RWPE2 (cell line): ENCODE measurements at places on chromosomes 7 and 10.

- no peak overlapping the region for H3K27ac ChIP-seq
- H3K4me1 ChIP-seq, result no peaks in the 10 kb centered on the region
- no peak overlapping the region for H3K4me3 ChIP-seq
- no peak for DNase-seq
- peaks cover 3% of the 10 kb centered on the region for H3K27me3 ChIP-seq
Observed at GRCh38 chr7:142697270-142697669, 52.0 kb upstream of the PRSS1 start.

DNA sequence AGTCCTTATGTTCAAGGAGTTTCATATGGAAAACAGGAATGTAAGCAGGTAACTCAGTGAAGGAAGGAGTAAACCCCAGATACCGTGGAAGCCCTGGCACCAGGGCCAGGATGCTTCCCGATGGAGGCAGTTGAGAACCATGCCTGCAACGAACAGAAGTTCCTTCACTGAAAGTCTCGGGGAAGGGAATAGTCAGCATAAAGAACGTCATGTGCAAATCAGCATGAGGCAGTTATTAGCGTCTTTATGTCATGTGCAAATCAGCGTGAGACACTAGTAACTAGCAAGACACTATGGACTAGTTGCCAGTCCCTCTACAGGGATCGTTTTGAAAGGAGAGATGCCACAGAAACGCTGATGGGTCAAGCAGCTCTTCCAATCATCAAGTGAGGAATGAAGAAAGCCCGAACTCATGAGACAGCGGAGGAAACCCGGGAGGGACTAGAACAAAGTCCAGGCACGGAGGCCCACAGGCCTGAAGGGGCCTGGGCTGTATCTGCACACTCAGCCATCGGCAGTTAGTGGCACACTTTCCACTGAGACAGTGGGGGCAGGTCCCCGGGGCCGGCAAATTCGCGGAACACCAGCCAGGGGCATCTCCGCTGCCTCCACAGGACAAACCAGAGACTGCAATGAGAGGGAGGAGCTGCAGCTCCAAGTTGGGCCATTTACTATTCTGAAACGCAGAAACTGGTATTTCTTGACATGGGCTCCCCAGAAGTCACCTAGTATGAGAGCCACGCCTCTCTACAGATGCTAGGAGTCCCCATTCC is 109.6 kb downstream of the SFMBT2 start:
- H3K4me3 ChIP-seq, result no peak overlapping the region
- H3K4me1 ChIP-seq, result peaks cover 20% of the 10 kb centered on the region
- no peaks in the 10 kb centered on the region for H3K36me3 ChIP-seq
- no peak for DNase-seq

GRCh38 chr7:157871681-157872080 is 534.9 kb downstream of the DNAJB6 start:
- DNase-seq, result no peak
- H3K27ac ChIP-seq, result no peak overlapping the region
- H3K27me3 ChIP-seq, result no peaks in the 10 kb centered on the region
- no peak overlapping the region for H3K4me3 ChIP-seq
- H3K36me3 ChIP-seq, result no peaks in the 10 kb centered on the region

GRCh38 chr7:125506331-125506730 is 576.7 kb upstream of the POT1 start:
- no peaks in the 10 kb centered on the region for H3K4me1 ChIP-seq
- no peak overlapping the region for H3K4me3 ChIP-seq
- H3K36me3 ChIP-seq, result no peaks in the 10 kb centered on the region
- H3K27ac ChIP-seq, result no peak overlapping the region

DNA sequence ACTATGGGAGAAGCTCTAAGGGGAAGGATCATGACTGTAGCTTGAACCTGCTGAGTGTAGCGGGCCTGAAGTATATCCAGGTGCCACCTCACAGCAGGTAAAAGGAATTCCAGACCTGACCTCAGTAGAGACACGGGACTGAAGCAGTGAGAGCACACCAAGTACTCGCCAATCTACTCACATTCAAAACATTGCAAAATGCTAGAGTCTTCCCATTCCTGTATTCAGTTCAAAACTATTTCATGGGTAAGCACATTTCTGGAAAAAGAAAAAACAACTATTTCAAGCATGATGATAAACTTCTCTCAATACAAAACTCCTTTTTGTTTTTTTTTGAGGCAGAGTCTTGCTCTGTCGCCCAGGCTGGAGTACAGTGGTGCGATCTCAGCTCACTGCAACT is 121.9 kb upstream of the AUTS2 start:
- H3K27me3 ChIP-seq, result no peaks in the 10 kb centered on the region
- no peak overlapping the region for H3K27ac ChIP-seq
- H3K36me3 ChIP-seq, result no peaks in the 10 kb centered on the region
- H3K4me1 ChIP-seq, result no peaks in the 10 kb centered on the region
- no peak for DNase-seq

DNA sequence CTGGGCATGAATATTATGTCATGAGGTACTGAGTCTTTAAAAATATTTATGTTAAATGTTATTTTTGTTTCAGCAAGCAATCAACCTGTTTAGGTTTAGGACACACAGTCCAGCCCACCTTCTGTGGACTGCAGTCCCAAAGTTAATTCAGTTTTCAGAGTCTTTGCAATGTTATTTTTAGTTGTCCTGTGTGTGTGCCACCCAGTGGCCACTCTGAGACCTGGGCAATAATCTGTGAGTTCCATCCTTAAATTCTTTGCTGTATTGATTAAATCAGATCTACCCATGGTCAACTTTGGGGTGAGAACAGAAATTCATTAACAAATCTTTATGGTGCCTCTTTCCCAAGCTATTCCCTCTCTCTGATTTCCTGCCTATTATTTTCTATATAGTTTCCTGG is 415.1 kb downstream of the CCSER2 start:
- DNase-seq, result no peak
- H3K4me1 ChIP-seq, result no peaks in the 10 kb centered on the region
- no peak overlapping the region for H3K27ac ChIP-seq
- no peaks in the 10 kb centered on the region for H3K27me3 ChIP-seq
- H3K4me3 ChIP-seq, result no peak overlapping the region
- H3K36me3 ChIP-seq, result no peaks in the 10 kb centered on the region

GRCh38 chr7:95963446-95963990 is 191.2 kb downstream of the DYNC1I1 start:
- H3K4me1 ChIP-seq, result no peaks in the 10 kb centered on the region
- no peaks in the 10 kb centered on the region for H3K36me3 ChIP-seq
- DNase-seq, result no peak
- no peaks in the 10 kb centered on the region for H3K27me3 ChIP-seq
- no peak overlapping the region for H3K27ac ChIP-seq
- H3K4me3 ChIP-seq, result no peak overlapping the region

DNA sequence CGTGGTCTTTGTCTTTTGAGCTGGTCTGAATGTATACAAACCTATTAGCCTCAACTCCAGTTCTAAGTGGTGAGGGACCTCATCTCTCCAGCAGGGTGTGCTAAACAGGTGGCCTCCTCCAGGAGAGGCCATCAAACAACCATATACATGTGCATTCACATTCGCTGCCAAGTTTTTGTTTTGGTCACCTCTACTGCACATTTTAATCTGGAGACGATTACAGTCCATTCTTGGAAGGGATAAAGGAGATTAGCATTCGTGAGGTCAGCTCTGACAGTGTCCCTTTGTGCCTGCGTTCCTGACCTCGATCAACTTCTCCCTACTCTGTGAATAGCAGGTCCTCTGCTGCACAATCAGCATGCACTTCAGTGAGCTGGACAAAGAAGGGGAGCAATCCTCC is 60.8 kb downstream of the RHOBTB1 start:
- no peak overlapping the region for H3K4me3 ChIP-seq
- H3K27me3 ChIP-seq, result no peaks in the 10 kb centered on the region
- H3K27ac ChIP-seq, result no peak overlapping the region
- no peak for DNase-seq

- H3K36me3 ChIP-seq, result no peaks in the 10 kb centered on the region
- no peaks in the 10 kb centered on the region for H3K4me1 ChIP-seq
- H3K27me3 ChIP-seq, result no peaks in the 10 kb centered on the region
- no peak for DNase-seq
- no peak overlapping the region for H3K4me3 ChIP-seq
Observed at GRCh38 chr7:70947181-70947580, 184.8 kb upstream of the GALNT17 start.

GRCh38 chr10:114307731-114308130 is 68.7 kb downstream of the VWA2 start:
- peaks cover 20% of the 10 kb centered on the region for H3K4me1 ChIP-seq
- no peaks in the 10 kb centered on the region for H3K27me3 ChIP-seq
- no peak overlapping the region for H3K4me3 ChIP-seq
- DNase-seq, result no peak

GRCh38 chr10:97731346-97732051 is 5.4 kb upstream of the ZFYVE27 start:
- no peak overlapping the region for H3K27ac ChIP-seq
- no peak for DNase-seq
- no peaks in the 10 kb centered on the region for H3K36me3 ChIP-seq
- H3K4me3 ChIP-seq, result no peak overlapping the region
- H3K27me3 ChIP-seq, result no peaks in the 10 kb centered on the region

GRCh38 chr7:67619175-67619574 is 622.5 kb downstream of the TYW1 start:
- H3K4me1 ChIP-seq, result no peaks in the 10 kb centered on the region
- H3K27ac ChIP-seq, result no peak overlapping the region
- no peak overlapping the region for H3K4me3 ChIP-seq

DNA sequence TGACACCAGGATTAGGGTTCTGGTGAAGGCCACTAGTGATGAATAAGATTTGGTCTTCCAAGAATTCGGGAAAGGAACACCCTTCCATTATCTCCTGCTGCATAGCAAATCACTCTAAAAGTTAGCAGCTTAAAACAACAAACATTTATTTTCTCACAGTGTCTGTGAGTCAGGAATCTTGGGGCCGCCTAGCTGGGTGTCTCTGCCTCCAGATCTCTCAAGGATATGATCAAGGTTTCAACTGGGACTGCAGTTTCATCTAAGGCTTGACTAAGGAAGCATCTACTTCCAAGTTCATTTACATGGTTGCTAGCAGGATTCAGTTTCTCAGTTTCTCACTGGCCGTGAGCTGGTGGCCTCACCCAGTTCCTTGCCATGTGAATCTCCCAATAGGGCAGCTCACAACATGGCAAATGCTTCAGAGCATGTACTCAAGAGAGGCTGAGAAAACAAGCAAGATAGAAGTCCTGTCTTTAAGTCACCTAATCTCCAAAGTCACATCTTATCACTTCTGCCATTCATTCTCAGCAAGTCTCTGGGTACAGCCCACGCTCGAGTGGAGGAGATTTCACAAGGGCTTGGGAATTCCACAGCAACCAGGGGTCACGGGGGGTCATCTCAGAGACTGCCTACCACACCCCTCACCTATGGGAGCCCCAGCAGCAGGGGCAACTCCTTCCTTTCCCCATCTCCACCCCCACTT is 26.8 kb downstream of the TLX1 start:
- no peak overlapping the region for H3K27ac ChIP-seq
- peaks cover 6% of the 10 kb centered on the region for H3K27me3 ChIP-seq
- H3K4me3 ChIP-seq, result no peak overlapping the region
- DNase-seq, result no peak
- no peaks in the 10 kb centered on the region for H3K36me3 ChIP-seq
- H3K4me1 ChIP-seq, result no peaks in the 10 kb centered on the region
